ENCODE measurements at places on chromosomes 5 and 9.

GRCh38 chr9:118962426-118962825, 406.8 kb downstream of the BRINP1 start:
- no peak for DNase-seq

GRCh38 chr5:161385027-161385426, 161.5 kb downstream of the GABRB2 start:
- DNase-seq = no peak

DNA sequence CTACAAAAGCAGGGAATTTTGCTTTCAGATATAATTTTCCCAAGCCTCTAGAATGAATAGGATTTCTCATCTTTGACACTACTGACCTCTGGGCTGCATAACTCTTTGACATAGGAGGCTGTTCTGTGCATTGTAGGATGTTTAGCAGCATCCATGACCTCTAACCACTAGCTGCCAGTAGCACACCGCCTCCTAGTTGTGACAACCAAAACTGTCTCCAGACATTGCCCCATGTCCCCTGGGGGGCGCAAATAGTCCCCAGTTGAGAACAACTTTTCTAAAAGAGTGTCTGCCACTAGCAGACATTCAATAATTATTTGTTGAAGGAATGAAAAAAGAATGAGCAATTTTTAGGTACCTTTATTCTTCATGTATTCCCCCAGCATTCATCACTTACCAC, 51.8 kb downstream of the POU4F3 start:
- DNase-seq = no peak

- no peak for DNase-seq
Measured at GRCh38 chr5:37882636-37883035, 42.8 kb upstream of the GDNF start.

- DNase-seq = no peak
Measured at GRCh38 chr5:57383093-57383861, 99.3 kb downstream of the ACTBL2 start.

- DNase-seq = no peak
Measured at GRCh38 chr9:35079041-35079425, 709 bp downstream of the FANCG start.

GRCh38 chr5:59151162-59151889, 568.5 kb downstream of the RAB3C start:
- DNase-seq = no peak

- DNase-seq = no peak
Measured at GRCh38 chr5:173530547-173530946, 85.9 kb downstream of the BOD1 start.

GRCh38 chr9:131045300-131046092, 36.5 kb downstream of the LAMC3 start:
- peak; percentile 45 for DNase-seq

GRCh38 chr5:57531333-57531732, 48.7 kb upstream of the ACTBL2 start:
- no peak for DNase-seq

DNA sequence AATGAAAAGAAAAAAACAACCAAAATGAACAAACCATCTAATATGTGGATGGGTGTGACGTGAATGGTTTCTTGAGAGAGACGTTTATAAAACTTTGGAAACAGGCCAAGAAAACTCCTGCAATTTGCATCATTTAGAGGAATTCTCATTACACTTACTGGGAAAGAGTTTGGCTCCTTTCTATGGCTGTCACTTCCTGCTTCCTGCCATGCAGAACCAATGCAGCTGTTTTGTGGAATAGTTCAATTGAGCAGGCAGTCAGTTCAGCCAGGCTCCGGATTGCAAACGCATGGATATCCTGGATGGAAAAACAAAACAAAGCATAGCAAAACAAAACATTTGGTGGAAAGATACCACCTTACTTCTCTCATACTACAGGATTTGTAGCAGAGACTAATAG, 36.6 kb downstream of the FAM114A2 start:
- no peak for DNase-seq
